ENCODE measurements at places on chromosomes 6 and 20.
A peak's percentile ranks its signal among the peaks of the same experiment; 100 is the strongest.

- no peak for DNase-seq
Observed at GRCh38 chr6:82573254-82573972, 209.8 kb downstream of the TPBG start.

DNA sequence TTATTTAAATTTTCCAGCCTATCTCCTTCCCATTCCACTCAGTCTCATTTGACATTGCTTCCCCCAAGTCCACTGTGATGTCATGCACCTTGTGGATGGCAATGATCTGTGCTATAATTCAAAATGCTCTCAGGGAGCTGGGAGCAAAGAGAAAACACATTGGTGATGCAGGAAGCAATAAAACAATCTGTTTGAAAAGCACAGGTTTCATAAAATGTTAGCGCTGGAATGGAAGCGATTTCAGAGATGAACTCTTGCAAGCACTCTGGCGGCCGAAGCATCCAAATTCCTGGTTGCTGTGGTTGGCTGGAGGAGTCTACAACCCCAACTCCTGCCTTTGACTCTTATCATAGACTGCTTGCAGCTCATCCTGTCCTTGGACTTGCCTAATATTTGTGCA is 167.0 kb downstream of the GMPR start:
- DNase-seq = no peak

GRCh38 chr6:3433005-3433404 is 23.8 kb downstream of the SLC22A23 start:
- DNase-seq = no peak

- DNase-seq = no peak
Observed at GRCh38 chr6:9610620-9611415, 804.1 kb downstream of the TFAP2A start.

- DNase-seq = no peak
Observed at GRCh38 chr6:131954059-131954774, 3.0 kb upstream of the CCN2 start.

DNA sequence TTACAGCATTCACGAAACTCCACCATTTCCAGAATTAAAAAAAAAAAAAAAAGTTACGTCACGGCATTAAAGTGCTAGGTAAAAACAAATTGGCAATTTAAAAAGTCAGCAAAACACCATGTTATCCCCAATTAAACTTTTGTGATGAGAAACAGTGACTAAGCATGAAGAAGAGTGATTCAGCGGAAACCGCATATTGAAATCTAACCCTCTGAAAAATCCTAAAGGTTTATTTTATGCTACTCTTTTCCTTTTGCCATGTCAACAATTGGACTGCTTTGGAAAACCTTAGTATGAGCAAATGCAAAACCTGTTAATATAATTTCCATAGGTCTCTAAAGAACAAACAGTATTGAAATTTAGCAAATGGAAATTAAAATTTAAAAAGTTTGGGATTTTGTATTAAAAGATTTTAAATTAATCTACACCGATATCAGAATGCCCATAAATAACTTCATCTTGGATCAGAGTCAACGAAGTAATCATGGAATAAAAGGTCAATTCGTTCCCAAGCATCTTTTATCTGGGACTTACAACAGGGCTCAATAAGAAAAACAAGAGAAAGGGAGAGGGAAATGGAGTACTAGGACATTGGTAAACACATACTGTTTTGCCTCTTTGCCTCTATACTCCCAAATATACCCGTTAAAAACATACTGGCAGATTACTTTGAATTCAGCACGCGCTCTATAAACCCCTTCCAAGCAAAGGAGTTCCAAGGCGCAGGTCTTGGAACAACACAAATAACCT is 1.1 kb downstream of the FBXO30 start:
- DNase-seq = peak; percentile 9

DNA sequence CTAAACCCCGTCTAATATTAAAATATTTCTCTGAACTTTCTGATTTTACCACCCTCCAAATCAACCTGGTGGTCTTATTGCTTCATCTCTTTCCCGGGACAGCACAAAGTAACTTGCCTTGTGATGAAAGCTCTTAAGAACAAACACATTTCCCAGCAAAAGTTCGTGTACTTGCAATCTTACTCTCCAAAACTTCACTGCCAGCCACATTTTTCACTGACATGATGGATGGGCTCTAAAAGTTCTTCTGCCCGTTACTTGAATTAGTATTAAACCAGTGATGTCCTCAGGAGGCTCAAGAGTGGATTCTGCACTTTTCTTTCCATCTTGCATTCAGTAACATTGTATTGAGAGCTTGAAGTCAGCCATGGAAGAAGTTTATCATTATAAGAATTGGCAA is 731.6 kb upstream of the GJE1 start:
- no peak for DNase-seq

DNA sequence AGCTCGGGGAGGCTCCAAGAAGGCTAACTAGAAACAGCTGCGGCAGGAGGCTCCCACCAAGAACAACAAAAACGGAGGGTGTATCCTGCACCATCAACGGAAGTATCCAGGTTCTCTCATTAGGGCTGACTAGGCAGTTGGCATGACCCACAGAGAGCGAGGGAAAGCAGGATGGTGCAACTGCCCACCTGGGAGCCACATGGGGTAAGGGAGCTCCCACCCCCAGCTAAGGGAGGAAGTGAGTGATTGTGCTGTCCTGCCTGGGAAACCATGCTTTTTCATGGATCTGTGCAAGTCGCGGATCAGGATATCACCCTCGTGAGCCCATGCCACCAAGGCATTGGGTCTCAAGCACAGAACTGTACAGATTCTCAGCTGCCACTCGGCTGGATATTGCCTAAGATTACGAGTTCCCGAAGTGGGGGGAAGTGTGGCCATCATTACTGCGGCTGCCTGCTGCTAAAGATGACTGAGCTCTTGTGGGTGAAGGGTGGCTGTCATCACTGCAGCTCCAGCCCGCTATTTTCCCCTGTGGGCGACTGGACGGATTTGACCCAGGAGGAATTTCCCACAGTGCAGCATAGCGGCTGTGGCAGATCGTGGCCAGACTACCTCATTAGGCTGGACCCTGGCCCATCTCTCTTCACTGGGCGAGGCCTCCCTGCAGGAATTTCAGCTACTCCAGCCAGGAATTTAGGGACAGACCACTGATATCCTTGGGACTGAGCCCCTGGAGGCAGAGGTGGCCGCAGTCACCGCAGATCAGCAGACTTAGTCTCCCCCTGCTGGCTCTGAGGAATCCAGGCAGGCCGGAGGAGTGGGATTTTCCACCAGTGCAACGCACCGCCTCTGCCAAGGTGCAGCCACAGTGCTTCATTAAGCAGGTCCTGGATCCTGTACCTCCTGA is 515.7 kb downstream of the FRK start:
- peak; percentile 43 for DNase-seq

DNA sequence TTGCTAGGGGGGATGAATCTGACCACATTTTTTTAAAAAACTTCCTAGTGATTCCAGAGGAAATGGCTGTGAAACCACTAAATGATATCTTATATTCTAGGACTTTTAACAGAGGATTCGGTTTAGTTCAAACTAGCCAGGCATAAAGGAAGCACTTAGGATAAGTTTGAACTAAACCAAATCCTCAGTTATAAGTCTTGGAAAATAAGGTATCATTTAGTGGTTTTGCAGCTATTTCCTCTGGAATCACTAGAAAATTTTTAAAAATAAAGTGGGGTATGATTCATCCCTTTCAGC is 327.9 kb upstream of the QKI start:
- DNase-seq = no peak

DNA sequence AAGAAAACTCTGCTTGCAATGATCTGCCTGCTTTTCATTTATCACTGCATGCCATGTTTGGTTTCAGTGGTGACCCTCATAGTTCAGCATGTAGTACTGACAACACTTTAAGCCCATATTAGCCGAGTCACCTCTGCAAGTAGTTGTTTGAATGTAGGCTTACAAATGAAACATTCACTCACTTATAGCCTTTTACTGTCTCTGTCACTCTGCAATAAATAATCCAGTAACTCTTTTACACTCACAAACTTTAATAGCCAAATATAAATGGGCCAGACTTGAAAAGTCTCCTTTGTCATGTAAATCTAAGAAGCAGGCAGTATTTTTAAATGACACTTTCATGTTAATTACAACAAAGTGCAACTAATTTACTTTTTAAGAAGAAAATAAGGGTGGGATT is 1460.0 kb upstream of the ADGRB3 start:
- DNase-seq = no peak

- DNase-seq = no peak
Observed at GRCh38 chr20:25389401-25389857, 1.2 kb downstream of the ABHD12 start.

GRCh38 chr20:52746770-52747169 is 225.4 kb upstream of the TSHZ2 start:
- no peak for DNase-seq

- no peak for DNase-seq
Observed at GRCh38 chr6:1244941-1245340, 67.0 kb upstream of the FOXQ1 start.

GRCh38 chr20:56766528-56766927 is 137.4 kb downstream of the TFAP2C start:
- DNase-seq = no peak

DNA sequence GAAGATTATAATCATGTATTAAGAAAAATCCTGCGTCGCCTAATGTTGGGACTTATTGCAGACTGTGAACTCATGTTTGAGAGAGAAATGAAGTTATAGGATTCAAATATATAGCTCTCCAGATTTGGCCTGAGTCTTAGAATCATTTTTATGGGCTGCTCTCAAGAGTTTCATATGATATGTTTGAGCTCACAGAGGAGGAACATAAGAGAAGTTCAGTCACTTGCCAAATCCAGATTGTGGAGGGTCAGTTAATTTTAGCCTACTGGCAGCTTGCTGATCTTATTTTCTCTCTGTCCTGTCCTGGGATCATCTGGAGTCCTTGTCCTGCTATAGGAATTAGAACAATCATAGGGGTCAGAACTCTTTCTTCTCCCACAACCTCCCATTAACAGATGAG is 186.1 kb upstream of the SUPT3H start:
- DNase-seq = no peak

Measured in HuH-7 (cell line).